ENCODE measurements at places on chromosomes 3 and 15.

DNA sequence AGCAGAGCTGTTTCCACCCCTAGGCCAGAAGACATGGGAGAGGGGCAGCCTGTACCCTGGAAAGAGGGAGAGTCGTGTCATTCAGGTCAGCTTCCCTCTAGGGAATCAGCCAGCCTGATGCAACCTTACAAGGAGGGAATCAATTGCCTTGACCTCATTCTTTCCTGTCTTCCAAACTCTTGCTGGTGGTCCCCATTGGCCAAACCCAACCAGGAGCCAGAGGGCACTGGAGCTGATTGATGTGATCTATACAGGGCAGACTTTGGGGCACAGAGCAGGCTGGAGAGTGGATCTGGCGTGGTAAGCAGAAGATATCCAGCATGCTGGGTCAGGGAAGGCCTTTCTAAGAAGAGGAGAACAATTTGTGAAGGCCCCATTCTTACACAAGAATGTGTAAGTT, 19.1 kb upstream of the MAGEF1 start:
- no peak overlapping the region for H3K27ac ChIP-seq
- no peak for DNase-seq
- no peaks in the 10 kb centered on the region for H3K4me1 ChIP-seq
- H3K27me3 ChIP-seq: peaks cover 3% of the 10 kb centered on the region
- no peaks in the 10 kb centered on the region for H3K36me3 ChIP-seq
- no peak overlapping the region for H3K4me3 ChIP-seq

- DNase-seq: no peak
- H3K27ac ChIP-seq: no peak overlapping the region
- no peaks in the 10 kb centered on the region for H3K4me1 ChIP-seq
- peaks cover 23% of the 10 kb centered on the region for H3K36me3 ChIP-seq
- H3K27me3 ChIP-seq: no peaks in the 10 kb centered on the region
- no peak overlapping the region for H3K4me3 ChIP-seq
These were observed 113.8 kb downstream of the ANP32A start for GRCh38 chr15:68706931-68707330.

DNA sequence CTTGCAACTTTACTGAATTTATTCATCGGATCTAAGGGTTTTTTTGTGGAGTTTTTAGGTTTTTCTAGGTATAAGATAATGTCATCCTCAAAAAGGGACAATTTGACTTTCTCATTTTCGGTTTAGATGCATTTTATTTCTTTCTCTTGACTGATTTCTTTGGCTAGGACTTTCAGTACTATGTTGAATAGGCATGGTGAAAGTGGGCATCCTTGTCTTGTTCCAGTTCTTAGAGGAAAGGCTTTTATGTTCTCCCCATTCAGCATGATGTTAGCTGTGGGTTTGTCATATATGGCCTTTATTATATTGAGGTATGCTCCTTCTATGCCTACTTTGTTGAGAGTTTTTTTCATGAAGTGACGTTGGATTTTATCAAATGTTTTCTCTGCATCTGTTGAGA, 106.7 kb downstream of the FAM43A start:
- no peak overlapping the region for H3K27ac ChIP-seq
- H3K4me1 ChIP-seq: no peaks in the 10 kb centered on the region
- H3K27me3 ChIP-seq: no peaks in the 10 kb centered on the region

DNA sequence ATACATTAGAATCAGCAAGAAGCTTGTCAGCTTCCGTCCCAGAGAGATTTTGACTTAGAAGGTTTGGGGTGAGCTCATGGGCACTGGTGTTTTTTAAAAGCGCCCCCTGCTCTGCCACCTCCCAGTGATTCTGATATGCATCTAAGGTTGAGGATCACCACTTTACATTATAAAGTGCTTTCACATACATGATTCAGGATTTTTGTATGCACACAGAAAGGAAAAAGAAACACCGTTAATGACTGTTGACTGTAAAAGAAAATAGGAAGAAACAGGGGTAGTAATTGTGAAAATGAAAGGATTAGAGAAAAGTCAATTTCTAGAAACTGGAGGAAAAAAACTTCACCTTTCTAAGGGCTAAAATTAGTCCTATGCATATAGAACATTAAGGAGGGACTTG, 104.9 kb upstream of the ZBED2 start:
- H3K4me1 ChIP-seq: no peaks in the 10 kb centered on the region
- no peaks in the 10 kb centered on the region for H3K36me3 ChIP-seq
- H3K27me3 ChIP-seq: no peaks in the 10 kb centered on the region
- no peak overlapping the region for H3K27ac ChIP-seq
- H3K4me3 ChIP-seq: no peak overlapping the region

GRCh38 chr3:157300094-157300493, 136.6 kb upstream of the PTX3 start:
- no peaks in the 10 kb centered on the region for H3K36me3 ChIP-seq
- H3K27ac ChIP-seq: no peak overlapping the region
- no peak for DNase-seq
- no peaks in the 10 kb centered on the region for H3K4me1 ChIP-seq
- H3K27me3 ChIP-seq: no peaks in the 10 kb centered on the region
- no peak overlapping the region for H3K4me3 ChIP-seq

DNA sequence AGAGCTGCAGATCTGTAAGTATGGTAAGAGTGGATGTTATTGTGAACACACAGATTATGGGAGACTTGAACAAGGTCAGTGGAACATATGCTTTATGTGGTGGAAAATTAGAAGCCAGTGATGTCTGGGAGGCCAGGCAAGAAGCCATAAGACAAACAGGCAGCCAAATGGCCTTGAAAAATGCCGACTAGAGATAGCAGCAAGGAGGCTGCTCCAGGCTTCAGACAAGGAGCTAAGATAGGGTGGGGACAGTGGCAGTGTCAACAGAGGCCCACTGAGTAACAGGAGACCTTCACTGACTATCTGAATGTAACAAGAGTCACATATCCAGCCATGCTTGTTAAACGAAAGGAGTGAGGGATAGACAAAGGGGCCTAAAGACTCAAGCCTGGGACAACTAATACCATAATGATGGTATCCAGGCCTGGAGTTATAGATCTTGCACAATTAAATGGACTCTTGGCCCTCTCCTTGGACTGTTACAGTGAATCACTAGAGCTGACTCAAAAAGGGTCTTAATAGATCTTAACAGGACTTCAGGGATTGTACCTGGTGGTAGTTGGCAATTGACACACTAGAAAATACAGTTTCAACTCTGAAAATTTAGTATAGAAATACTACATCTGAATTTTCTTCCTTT, 50.6 kb downstream of the CFAP20DC start:
- H3K27me3 ChIP-seq: no peaks in the 10 kb centered on the region
- DNase-seq: peak; percentile 38
- no peak overlapping the region for H3K4me3 ChIP-seq
- H3K27ac ChIP-seq: no peak overlapping the region

DNA sequence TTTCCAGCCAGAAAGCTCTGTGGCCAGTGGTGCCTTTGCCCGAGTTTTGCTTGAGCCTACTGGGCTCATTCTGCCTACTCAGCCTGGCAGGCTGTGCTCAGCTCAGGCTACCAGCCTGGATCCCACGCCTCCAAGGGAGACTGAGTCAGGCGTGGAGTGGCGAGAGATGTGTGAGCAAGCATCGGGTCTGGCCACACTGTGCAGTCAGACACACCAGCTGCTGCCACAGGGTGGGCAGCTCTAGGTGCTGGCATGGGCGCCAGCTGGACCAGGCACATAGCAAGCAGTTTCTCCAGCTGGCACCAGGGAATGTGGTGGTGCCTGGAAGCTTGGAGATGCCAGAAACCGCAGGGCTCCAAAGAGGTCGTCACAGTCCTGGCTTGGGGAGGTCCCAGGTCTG, 498.5 kb upstream of the CNTN4 start:
- no peaks in the 10 kb centered on the region for H3K36me3 ChIP-seq
- H3K27ac ChIP-seq: no peak overlapping the region
- no peak for DNase-seq
- H3K27me3 ChIP-seq: no peaks in the 10 kb centered on the region
